Glutamatergic neuron (in vitro differentiated cells): ENCODE measurements at places on chromosomes 11 and 22.
A peak's percentile ranks its signal among the peaks of the same experiment; 100 is the strongest.

- no peak for DNase-seq
Measured at GRCh38 chr22:16989915-16990314, 18.1 kb downstream of the GAB4 start.

- DNase-seq, result peak; percentile 43
Measured at GRCh38 chr11:57514538-57515331, 767 bp downstream of the SLC43A1 start.

GRCh38 chr11:26676641-26677040 lies 45.2 kb downstream of the SLC5A12 start:
- DNase-seq, result no peak

GRCh38 chr11:118180300-118180703 lies 3.9 kb upstream of the SCN2B start:
- DNase-seq, result peak; percentile 65

DNA sequence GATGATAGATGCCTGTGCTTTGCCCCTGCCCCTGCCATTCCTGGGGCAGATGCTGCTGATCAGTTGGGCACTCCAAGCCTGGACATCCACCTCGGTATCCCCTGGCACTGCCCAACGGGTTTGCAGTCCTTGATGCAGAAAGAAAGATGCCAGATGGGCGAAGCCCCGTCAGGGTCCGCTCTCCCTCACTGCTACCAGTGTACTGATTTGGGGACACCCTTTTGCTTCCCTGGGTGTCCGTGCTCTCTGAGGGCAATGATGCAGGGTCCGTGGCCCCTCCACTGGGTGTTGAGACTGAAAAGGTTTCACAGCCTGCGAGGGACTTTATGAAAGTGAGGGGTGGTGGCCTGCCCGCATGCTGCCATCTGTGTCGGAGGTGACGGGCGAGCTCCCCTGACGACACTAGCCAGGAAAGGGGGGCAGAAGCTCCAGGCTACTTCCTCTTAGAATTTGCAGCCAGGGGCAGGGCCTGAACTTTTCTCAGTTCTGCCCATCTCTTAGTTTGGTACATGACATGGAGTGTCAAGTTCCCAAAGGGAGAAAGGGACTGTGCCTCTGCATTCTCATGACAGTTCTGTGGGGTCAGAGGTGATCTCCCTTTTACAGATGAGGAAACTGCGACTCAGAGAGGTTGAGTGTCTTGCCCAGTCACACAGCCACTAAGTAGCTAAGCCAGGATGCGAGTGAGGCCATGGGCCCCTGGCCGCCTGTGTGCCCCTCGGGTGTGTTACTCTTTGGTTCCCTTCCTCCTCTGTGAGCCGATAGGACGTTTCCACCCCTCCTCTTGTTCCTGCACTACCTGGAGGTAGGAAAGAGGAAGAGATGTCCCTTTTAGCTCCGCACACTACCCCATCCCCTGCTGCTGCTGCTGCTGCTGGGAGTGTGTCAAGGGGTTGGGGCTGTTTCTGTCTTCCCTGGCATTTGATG lies 96.6 kb downstream of the BCR start:
- no peak for DNase-seq

GRCh38 chr11:110336054-110336453 lies 39.6 kb upstream of the RDX start:
- DNase-seq, result no peak

- DNase-seq, result no peak
Measured at GRCh38 chr11:27837895-27838563, 137.8 kb upstream of the BDNF start.

- DNase-seq, result no peak
Measured at GRCh38 chr11:64850979-64851567, 6.6 kb upstream of the CDC42BPG start.

GRCh38 chr11:119373921-119374631 lies 7.4 kb downstream of the USP2 start:
- peak; percentile 92 for DNase-seq

DNA sequence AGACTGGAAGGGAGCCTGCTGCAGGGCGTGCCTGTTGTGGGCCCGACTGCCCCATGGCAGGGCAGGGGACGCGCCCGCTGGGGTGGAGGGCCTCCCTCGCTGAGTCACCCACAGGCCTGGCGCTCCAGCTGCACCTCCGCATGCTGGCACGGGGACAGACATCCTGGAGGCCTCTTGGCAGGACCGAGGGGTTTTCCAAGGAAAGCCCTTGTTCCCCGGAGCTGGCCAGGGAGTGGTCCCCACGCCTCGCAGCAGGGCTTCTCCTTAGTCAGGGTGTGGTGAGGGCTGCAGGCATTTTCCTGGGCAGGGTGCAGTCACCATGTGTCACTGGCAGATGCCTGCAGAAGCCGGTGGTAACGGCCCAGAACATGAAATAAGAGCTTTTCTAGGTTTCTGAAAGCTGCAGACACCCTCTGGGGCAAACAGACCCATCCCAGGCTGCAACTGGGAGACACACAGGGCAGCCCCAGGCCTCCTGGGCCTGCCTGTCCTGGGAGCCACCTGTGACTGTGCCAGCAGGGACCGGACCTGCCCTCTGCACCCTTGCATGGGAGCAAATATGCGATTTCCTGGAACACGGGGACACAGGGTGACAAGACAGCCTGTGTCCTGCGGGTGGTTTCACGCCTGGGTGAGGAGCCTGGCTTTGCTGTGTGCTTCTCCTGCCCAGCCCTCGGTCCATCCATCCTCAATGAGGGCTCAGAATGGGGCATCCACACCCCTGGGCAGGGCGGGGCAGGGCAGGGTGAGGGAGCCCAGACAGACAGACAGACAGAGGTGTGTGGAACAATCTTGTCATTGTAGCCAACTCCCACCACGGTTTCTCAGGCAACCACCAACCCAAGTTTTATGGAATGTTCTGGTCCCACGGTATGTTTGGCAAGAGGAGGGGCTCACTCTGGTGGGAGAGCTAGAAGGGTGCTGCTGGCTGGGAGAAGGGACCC lies 43.2 kb upstream of the FADD start:
- DNase-seq, result no peak

DNA sequence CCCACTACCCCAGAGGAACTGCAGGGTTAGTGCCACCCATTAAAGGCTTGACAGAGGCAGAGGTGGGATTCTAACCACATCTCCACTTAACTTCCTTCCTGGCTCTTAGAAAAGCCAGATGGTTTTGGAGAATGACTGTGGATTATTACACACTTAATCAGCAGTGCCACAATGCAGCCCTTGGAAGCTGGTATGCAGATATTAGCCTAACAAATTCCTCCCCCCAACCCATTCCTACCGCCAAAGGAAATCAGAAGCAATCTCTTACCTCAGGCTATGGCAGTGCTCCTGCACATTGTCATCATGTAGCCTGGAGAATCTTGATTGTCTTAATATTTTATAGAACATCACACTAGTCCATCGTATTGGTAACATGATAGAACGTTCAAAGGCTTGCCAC lies 23.2 kb upstream of the NRGN start:
- no peak for DNase-seq

- no peak for DNase-seq
Measured at GRCh38 chr22:22432937-22433336, 75.6 kb downstream of the ZNF280B start.

DNA sequence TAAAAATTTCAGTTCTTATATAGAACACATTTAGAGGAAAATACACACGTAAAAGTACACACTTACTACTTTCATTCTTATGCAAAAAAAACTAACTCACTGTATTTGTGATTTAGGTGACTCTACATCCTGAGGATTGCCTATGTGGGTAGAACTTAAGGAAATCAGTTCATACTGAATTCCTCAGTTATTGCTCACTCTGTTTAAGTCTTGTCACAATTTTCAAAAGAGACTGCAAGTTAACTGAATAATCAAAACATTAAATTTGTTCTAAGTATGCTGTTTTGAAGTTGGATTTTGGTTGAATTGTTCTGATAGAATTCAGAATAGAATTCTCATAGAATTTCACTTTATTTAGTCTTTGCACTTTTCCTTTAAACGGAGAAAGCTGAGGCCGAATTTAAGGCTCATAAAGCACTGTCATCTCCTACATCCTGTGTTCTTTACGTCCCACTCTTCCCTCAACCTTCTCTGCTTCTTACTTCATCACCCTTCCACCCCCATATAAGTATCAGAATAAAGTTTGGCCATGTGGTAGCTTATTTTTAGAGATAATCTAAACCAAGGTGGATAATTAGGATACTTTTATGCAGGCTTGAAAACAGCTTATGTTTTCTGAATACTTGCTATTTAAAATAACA lies 59.8 kb downstream of the APOL5 start:
- DNase-seq, result no peak

- no peak for DNase-seq
Measured at GRCh38 chr22:38164551-38164918, 17.1 kb downstream of the PLA2G6 start.

- DNase-seq, result no peak
Measured at GRCh38 chr11:132671851-132672370, 860.4 kb downstream of the OPCML start.

DNA sequence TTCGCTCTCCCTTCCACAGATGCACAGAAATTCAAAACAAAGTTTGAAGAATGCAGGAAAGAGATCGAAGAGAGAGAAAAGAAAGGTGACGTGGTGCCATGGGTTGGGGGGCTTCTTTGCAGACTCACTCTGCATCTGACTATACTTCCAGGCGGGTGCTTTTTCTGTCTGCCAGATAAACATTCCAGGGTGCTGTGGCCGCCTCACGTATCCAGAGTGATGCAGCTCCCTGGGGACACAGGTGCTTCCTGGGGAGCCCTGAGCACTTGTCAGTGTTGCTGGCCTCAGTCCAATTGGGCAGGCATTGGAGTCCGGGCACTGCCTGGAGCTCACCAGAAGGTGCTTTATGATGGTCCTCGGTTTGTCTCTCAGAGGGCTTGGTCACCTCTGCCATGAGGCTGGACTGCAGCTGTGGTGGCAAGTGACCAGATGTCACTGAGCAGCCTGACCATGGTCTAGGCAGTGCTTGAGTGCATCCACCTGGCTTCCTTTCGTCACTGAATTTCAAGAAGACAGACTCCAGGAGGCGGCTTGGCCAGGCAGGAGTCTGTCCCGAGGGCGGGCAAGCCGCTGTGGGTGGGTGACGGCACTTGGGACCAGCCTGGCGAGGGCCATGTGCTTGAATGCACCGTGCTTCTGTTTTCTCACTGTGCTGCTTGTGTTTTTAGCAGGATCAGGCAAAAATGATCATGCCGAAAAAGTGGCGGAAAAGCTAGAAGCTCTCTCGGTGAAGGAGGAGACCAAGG lies 5.1 kb upstream of the ZDHHC8 start:
- DNase-seq, result no peak

DNA sequence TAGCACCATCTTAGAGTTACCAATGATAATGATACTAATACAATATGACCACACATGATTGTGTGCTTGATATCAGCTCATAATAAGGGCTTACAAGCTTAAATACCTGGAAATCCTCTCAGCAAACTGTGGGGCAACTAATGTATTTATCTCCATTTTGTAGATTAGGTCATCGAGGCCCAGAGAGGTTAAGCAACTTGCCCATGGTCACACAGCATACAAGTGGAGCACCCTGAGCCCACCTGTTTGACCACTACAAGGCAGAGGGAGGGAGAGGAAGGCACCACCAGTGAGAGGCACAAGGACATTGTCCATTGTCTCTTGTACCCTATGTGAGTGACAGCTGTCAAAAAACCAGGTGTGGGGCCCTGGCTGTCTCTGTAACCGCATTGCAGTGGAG lies 123.7 kb downstream of the MIAT start:
- no peak for DNase-seq

- DNase-seq, result no peak
Measured at GRCh38 chr11:57645689-57646085, 4.0 kb downstream of the YPEL4 start.

- no peak for DNase-seq
Measured at GRCh38 chr11:19697721-19698121, 14.9 kb upstream of the NAV2 start.

DNA sequence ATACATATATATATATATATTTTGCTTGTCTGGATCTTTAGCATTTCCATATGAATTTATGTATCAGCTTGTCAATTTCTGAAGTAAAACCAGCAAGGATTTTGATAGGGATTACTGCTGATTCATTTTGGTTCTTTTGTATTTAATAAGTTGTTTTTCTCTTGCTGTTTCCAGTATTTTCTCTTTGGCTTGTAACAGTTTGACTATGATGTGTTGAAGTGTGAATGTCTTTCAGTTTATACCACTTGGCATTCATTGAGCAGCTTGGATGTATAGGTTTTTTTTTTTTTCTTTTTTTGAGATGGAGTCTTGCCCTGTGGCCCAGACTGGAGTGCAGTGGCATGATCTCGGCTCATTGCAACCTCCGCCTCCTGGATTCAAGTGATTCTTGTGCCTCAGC lies 12.4 kb downstream of the LDHAL6A start:
- no peak for DNase-seq

DNA sequence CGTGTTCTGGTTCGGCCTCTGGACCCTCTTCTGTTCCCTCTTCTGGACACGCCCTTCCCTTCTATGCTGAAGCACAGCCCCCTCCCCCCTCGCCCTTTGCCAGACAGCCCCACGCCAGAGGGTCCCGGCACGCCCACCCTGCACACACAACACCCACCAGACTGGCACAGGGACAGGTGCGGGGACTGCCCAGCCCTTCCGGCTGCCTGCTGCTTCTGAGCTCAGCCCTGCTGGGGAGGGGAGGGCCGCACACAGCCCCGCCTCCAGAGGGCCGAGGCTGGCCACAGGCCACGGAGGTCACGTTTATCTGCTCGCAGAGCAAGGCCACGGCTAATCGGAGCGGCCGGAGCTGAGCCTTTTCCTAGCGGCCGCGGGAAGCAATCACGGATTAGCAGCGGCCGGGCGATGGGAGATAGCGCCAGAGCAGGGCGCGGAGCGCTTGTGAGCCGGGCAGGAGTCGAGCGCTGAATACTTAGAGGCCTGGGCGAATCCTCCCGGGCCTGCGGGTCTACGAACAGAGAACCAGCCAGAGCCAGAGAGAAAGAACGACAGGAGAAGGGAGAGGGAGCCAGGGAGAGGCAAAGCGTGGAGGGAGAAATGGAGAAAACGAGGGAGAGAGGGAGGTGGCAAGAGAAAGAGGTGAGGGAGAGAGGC lies 21.5 kb downstream of the OTUB1 start:
- DNase-seq, result peak; percentile 86

DNA sequence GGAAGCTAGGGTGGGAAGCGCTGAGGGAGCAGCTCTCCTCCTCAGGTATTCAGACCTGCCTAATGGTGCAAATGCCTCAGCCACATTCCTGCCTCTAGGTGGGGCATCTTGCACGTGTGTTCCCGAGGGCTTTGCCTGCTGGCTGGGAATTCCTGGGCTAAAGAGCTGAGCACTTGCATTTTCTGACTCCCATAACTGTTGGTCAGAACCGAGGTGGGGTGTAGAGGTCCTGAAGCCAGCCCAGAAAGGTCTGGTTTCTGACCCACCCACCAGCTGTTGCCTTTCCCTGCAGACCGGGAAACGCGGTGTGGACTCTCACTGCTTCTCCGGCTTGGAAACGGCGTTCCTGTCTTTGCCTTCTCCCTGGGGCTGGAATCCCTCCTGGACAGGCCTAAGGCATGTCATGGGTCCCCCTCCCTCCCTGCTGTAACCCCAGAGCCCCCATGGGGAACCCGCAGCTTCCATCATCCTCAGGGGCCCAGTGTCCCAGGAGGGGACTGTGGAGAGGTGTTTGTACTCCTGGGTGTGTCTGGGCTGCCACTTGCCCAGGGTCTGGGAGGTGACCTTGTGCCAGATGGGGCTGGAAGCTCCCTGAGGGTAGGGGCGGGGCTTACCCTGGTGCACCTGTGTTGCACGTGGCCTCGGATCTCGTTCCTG lies 24.0 kb upstream of the SMIM38 start:
- peak; percentile 47 for DNase-seq

GRCh38 chr22:31020334-31020733 lies 51.3 kb downstream of the TUG1 start:
- no peak for DNase-seq

GRCh38 chr22:25829237-25829636 lies 87.2 kb downstream of the MYO18B start:
- DNase-seq, result no peak
